ENCODE measurements at places on chromosomes 6 and 20. TPM values are rescaled to one million over a fixed set of nuclear protein-coding genes. Genes with fewer than 3 reads are reported as not detected.

Gene ENPP3
- not detected for total RNA-seq

Gene MDFI
- 0.49 TPM for total RNA-seq

Gene FAM50B
- total RNA-seq = 6.1 TPM

Gene CALHM4
- not detected for total RNA-seq

Gene GRM1
- not detected for total RNA-seq

Gene ZC2HC1B
- total RNA-seq = not detected

Gene EPHA7
- total RNA-seq = 0.11 TPM

Gene FOXQ1
- 5.8 TPM for total RNA-seq

Gene BANF2
- not detected for total RNA-seq

Gene SSTR4
- 0.43 TPM for total RNA-seq

Gene BCAS1
- total RNA-seq = 0.69 TPM

Gene TBXT
- not detected for total RNA-seq

Gene VNN1
- 0.03 TPM for total RNA-seq

Gene PGBD1
- total RNA-seq = 4.1 TPM

Gene TRIM40
- total RNA-seq = not detected

Gene EPB41L1
- 60.7 TPM for total RNA-seq

Gene ADAM33
- total RNA-seq = 0.14 TPM

Gene CAP2
- 11.1 TPM for total RNA-seq

Gene CCR6
- not detected for total RNA-seq

Gene TXLNB
- total RNA-seq = not detected
